ENCODE measurements at places on chromosomes 16 and 17.

DNA sequence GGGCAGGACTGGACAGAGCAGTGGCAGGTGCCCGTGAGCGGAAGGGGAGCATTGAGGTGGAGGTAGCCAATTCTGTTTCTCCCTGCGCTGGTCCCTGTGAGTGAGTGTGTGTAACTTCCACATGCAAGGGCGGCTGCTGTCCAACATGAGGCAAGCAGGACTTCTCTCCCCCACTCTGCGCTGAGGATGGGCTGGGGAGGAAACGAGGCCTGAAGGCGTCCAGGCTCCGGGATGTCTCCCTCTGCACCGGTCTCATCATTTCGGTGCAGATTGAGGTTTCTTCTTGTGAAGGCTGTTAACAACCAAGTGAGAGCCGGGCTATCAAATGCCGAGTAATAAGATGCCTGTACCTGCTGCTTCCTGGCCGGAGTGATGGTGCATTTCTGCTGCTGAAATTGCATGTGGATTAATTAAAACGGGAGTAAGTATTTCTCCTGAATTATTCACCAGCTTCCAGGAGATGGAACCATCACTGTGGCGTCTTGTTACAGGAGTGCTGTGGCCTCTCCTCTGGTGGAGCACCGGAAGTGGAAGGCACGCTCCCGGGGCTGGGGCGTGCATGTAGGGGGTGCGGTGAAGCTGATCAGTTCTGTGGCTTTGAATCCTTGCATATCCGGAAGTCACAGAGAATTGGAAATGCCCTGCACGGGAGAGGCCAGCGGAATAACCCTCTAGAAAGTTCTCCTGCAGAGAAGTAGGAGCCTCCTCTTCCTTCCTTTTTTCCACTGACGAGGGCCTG is 41.7 kb upstream of the MGAT5B start:
- peak; percentile 28 for DNase-seq

- no peak for DNase-seq
These were observed 102.7 kb upstream of the HLF start for GRCh38 chr17:55161935-55162555.

DNA sequence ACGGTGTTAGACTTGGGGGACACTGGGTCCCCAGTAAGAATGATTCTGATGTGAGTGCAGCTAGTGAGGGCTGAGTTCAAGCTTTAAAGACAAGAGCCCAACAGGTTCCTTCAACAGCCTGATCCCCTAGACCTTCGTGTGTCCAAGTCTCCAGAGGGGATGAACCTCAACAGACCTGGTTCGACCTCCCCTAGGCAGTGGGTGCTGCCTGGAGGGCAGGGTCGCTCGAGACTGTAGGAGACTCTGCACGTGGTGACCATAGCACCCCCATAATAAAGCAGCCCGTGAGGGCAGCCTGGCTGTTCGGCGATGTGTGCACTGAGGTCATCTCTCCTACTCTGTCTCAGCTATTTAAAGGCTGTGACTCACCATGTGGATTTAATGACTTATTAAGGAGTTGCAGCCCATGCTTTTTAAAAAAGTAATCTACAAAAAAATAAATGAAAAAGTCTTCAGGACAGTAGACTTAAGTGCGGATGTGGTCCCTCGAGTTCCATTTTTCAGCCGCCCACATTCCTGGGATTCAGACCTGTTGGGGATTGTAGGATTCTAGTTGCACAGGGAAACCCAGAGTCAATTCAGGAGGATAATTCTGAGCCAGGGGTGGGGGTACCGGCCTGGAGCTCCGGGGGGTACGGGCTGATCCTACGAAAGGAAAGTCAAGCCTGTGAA is 23.4 kb upstream of the METRNL start:
- no peak for DNase-seq

DNA sequence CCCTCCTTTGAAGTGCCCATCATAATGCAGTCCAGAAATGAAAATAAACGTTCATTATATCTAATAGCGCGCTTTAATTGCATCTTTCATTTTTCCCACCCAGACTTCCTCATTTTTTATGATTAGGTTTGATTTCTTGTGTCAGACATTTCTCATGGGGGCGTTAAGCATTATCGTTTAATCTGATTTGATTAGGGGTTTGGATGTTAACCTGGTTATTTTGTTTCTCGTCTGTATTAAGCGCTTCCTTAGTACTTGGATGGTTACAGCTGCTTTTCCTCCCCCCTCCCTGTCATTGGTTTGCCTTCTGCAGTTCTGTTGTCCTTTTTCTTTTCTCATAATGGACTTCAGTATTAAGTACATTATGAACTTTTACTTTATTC is 540 bp downstream of the MFSD11 start:
- no peak for DNase-seq

GRCh38 chr16:27729516-27730304 is 179.8 kb downstream of the KATNIP start:
- no peak for DNase-seq

DNA sequence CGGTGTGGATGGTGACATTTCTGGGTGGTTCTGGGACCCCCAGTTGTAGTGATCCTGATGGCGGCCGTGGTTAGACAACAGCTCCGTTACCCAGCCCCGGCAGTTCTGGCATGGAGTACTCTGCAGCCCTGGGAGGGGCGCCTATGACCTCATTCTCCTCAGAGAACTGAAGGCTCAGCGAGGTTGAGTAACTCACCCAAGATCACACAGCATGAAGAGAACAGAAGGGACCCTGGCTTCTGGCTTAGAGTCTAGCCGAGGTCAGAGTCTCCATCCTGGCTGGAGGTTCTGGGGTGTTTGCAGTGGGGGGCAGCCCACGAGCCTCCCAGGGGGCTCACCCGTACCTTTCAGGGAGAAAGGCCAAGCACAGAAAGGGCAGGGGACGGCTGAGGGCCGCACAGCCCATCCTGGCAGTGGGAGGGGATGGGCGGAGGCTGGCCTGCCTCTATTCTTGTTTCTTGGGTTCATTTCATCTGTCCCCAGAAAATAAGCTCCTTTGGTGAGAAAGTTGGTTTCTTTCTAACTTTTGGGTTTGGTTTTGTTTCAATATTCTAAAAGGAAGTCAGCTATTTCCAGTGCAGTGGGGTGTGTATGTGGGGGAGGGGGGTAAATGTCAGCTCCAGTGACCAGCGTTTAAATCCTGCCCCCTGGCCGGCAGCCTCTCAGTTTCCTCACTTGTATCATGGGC is 13.2 kb downstream of the ZFPM1 start:
- no peak for DNase-seq

DNA sequence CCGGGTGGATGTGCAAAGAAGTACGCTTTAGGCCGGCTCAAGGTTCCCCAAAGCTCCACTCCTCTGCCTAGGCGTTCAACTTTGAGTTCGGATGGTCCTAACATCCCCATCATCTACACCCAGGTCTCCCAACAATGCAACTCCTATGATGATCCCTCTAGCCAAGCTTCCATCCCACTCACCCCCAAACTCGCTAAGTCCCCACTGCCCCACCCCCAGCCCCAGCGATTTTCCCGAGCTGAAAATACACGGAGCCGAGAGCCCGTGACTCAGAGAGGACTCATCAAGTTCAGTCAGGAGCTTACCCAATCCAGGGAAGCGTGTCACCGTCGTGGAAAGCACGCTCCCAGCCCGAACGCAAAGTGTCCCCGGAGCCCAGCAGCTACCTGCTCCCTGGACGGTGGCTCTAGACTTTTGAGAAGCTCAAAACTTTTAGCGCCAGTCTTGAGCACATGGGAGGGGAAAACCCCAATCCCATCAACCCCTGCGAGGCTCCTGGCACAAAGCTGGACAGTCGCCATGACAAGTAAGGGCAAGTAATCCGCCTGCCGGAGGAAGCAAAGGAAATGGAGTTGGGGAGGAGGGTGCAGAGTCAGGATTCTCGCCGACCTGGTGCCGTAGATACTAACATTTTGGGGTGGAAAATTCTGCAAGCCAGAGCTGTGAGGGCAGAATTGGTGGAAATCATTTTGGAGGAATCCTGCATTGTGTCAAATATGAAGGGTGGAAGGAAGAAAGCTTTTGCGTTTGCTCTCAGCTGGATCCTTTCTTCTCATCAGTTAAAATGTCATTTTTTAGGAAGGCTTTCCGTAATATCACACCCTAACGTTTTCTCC is at the start of gene TP53:
Gene TP53, minus strand, starts transcription at position 419 of the 836 bp plus-strand sequence. CDS start 10,896 bp downstream, outside the sequence.
- peak; percentile 97 for DNase-seq

DNA sequence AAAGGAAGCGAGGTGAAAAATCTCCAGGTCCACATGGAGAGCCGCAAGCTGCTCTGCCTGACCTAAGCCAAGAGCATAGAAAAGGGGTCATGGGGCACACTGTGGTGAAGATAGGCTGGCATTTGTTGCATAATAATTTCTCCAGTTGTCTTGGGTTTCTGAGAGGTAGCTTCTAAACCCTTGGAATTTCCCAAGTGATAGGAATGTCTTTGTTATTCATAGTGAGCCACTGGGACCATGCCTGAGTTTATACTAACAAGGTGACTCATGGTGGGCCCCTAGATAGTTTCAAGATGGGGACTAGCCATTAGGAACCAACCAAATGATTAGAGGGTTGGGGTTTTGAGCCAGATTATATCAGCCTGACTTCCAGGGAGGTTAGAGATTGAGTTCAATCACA is 25.6 kb downstream of the SOST start:
- no peak for DNase-seq

- DNase-seq = no peak
These were observed 36.4 kb downstream of the TXNDC11 start for GRCh38 chr16:11706180-11706742.

GRCh38 chr17:45368651-45369050 is 51.8 kb upstream of the MAP3K14 start:
- DNase-seq = no peak

- DNase-seq = no peak
These were observed 77.1 kb upstream of the GSE1 start for GRCh38 chr16:85536073-85536410.

Measured in brain (organoid and tissue), 16 donors.